ENCODE measurements at places on chromosomes 5 and 9.

DNA sequence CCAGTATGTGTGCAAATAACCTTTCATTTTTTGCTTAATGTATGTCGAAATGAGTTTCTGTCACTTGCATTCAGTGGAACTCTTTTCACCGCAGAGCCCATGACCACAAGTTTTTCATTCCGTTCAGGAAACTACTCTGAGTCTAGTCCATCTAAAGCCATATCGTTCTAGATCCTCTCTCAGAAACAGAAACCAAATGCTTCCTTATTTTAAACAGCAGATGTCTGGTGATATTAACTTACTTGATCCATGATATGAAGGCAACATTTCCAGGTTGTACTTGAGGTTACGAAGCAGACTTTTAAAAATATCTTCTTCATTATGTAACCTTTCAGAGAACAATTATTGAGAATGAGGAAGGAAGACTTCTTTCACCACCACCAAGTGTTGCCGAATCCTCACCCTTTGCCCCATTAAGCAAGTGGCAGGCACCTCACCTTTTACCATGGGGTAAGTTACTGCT is 72.4 kb upstream of the GNAQ start:
- no peak for DNase-seq

DNA sequence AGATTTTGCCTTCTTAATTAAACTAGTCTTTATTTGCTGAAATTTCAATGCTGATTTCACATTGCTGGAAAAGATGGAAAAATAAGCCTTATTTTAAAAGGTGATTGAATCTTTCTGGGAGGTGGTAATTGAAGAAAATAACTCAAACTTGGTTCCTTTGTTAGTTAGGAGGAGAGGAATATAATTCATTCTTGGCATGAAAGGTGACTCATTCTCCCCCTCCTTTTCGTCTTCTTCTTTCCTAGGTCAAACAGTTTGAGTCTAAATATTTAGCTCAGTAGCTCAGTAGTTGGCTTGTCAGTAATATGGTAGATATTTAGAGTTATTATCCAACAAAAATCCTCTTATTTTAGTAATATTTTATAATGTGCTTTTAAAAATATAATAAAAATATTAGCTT is 353.9 kb upstream of the MEF2C start:
- DNase-seq, result no peak

DNA sequence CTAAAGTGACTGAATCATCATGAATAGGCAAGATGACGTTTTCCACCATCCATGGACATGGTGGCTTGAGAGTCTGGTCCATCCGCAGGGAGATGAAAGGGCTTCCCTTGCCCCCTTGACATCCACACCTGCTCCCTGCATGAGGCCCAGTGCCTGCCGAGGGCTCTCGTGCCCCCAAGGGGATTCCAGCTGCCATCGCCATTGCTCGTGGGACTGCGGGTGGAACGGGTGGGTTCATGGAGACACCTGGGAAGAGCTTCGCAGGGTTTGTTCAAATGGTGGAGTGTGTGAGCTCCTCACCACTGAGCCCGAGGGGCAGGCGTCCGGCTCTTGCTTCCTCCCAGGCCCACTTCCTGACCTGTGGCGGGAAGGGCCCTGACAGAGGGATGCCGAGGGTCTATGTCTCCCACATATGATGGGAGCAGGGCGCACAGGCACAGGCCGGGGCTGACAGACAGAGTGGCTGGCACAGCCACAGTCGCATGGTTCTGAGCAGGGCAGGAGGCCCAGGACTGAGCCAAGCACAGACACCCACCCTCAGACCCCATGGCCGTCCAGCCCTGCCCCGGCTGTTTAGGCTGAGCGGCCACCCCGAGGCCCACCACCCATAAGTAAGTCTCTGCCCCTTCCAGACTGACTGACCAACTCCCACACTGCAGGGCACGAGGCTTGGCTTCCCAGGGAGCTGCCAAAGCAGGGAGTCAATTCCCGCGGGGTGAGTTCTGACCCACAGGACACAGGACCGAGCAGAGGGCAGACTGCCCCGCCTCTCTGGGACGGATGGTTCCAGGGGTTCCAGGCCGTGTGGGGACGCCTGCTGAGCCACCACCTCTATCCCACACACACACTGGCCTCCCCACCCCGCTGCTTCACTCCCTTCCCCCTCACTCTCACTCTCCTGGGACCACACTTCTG is 70.0 kb upstream of the PPP1R26 start:
- DNase-seq, result no peak

DNA sequence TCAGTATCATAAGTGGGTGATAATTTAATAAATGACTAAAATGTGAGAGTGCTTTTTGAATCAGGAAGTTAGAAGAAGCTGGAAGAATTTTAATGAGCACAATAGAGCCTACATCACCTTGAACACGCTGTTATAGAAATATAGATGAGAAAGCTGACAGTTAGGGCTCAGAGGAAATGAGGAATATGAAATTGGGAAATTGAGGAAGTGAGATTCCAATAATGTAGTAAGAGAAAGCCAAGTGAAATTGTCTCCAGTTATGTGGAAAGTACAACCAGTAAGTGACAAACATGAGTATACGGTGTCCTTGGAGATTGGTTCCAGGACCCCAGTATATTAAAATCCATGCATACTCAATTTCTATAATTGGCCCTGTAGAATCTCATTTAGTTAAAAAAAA is 235.9 kb upstream of the FAM174A start:
- no peak for DNase-seq

- DNase-seq, result no peak
These were observed 96.7 kb upstream of the MAMDC2 start for GRCh38 chr9:69946800-69947437.

GRCh38 chr9:111187376-111187775 is 142.6 kb downstream of the OR2K2 start:
- no peak for DNase-seq

- no peak for DNase-seq
These were observed 154.5 kb downstream of the DROSHA start for GRCh38 chr5:31377274-31377946.

- no peak for DNase-seq
These were observed 111.8 kb downstream of the EFNA5 start for GRCh38 chr5:107558823-107559375.

- DNase-seq, result no peak
These were observed 739 bp downstream of the CARD9 start for GRCh38 chr9:136372561-136373299.

DNA sequence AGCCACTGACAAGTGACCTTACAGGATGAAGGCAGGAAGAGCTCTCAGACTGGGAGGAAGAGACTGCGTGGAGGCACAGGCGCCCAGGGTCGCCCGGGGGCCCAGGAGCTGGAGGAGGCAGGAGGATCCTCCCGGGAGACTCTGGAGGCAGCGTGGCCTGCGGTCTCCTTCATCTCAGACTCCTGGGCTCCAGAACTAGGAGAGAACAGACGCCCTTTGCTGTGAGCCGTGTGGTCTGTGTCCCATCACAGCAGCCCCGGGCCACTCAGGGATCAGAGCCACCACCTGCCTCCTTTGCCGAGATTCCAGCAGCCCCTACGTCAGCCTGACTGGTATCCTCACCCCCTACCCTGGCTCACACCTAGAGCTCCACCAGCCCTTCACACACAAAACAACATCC is 45.2 kb downstream of the SLC12A7 start:
- DNase-seq, result no peak

DNA sequence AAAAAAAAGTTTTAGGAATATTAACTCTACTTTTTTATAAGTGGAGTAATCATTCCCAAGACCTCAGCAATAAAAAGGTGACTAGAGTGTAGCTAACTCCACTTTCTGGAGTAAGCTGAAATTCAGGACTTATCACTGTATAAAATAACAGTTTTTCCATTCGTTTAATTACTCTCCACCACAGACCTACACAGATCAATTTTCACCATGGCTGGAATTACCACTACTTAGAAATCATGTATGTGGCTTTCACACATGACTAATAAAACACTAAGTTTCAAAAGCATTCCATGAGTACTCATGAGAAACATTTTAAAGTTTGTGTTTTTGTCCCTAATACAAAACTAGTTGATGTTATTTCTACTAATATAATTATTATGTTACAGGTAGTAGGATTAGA is 9.9 kb downstream of the PLPP1 start:
- no peak for DNase-seq

DNA sequence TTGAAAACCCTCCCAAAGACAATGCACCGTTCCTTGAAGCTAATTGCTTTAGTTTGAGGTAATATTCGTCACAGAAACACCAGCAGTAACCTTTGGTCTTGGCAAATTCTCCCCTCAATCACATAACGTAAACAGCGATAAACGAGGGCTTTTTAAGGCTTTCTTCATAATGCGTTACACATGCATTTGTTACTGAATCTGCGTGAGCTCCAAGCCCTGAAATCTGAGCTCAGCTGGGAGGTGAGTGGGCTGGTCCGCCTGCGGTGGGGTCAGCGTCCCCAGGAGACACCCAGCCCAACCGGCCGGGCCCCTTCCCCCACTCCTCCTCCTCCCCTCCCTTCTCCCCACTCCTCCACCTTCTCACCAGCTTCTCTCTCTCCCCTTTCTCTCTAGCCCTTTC is 91.1 kb downstream of the BARX1 start:
- no peak for DNase-seq

- DNase-seq, result no peak
These were observed 13.0 kb downstream of the ACTL7B start for GRCh38 chr9:108842610-108843295.

DNA sequence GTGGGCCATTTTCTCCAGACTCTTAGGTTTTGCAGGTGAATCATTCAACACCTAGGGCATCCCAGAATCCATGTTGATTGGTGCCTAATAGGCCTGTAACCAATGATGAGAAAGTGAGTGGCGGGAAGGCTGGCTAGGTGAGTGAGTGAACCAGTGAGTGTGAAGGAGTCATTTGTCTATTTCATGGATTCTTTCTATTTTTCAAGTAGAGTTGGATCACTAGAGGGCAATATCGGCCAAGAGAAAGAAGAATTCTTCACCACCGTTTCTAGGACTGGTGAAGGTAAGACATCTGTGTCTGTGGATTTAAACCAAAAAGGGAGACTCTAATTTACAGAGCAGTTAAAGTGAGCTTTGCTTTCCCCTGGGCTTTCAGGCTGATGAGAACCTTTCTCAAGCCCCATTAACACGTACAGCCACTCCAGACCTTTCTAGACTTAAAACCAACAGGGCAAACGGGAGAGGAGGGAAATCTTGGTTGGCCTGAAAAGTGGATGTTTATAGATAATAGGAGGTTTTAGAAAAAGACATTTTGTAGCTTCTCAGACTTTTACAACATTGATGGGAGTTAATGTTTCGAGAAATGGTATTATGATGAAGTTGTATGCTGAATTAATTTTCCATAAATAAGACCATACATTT is 114.3 kb upstream of the IL12B start:
- peak; percentile 13 for DNase-seq

DNA sequence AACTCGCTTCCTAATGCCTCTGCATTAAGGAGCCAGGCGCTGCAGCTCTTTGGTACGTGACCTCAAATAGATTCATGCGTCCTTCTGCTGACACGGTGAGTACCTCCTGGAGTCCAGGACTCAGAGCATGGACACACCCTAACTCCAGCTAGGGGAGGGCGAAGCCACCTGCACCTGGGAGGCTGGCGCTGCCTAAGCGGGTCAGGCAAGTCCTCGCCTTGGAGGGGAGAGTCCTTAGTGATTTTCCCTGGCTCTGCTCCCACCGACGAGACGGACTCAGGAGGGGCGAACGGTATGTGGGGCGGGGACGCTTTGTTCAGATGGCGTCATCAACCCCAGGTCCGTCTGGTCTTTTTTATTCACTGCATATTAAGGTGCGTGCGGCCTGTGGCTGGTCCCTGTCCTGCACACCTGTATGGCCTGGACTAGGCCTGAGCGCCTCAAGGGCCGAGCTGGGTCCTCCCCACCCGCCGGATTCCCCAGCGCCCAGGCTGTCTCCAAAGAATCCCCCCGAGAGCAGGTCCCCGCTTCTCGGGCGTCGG is 50.3 kb downstream of the NSUN2 start:
- DNase-seq, result no peak

DNA sequence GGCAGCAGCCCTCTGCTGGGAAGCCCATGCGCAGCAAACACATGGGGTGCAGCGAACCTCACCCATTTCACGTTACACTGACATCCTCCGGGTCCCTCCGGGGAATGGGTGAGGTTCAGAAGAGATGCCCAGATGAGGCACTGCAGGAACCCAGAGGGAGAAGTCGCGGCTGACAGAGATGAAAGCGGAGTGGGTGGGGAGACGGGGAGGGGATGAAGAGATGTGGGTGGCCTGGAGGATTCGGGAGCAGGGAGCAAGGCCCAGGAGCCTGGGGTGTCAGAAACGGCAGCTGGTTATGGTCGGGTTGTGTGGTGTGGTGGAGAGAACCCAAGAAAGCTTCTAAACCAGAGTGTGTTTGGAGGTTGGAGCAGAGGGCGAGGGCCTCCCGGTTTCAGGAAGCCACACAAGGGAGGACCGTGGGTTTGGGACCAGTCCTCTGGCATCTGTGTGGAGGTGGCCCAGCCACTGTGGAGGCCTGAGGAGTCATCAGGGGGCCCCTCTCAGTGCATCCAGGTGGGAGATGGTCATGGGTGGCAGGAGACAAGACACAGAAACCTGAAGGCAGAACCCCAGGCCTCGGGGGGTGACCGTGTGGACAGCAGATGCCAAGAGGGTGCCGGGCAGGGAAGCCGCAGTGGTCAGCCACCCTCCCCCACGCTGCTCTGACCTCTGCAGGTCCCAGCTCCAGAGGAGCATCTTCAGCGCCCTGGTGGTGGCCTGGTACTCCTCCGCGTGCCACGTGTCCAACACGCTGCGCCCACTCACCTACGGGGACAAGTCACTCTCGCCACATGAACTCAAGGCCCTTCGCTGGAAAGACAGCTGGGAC is 8.6 kb downstream of the UCK1 start:
- DNase-seq, result no peak

GRCh38 chr9:38445154-38446043 is 21.1 kb upstream of the IGFBPL1 start:
- no peak for DNase-seq

GRCh38 chr9:114924327-114924726 is 6.1 kb downstream of the TNFSF8 start:
- no peak for DNase-seq

DNA sequence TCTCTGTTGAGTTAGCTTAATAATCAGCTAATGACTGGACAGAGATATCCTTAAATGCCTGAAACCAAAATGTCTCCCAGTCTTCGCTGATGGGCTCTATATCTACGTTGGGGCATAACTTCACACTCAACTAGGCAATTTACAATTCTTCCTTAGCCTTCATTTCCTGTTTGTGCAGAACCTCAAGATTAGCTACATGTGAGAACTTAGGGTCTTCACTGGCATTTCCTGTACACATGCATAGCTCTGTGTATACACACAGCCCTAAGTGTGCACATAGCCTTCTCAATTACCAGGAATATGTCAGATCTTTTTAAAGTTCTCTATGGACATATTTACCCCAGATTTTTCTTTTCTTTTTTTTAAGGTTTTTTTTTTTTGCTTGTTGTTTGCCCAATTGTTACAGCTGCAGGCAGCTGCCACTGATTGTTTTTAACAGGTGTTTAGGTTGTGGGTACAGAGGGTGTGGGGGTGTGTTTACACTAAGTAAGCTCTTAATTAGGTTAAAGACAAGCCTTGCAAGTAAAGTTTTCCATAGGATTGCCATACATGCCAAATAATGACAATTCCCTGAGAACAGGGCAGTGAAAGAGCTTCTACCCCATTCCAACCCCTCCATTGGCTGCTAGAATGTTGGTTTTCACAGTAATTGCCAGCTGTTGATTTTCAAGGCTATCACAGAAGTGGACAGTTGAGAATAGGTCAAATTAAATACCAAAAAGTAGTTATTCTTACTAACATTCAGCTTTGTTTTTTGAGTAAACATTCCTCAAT is 441.0 kb downstream of the TLE4 start:
- DNase-seq, result no peak

Measured in NCI-H2081 treated with DMSO at 0.1 percent for 48 hours (cell line).